ENCODE measurements at places on chromosomes 5 and 9. TPM values are rescaled to one million over a fixed set of nuclear protein-coding genes. Genes with fewer than 3 reads are reported as not detected.

GRCh38 chr5:32258424-32258823 is 54.3 kb downstream of the MTMR12 start:
- no peak overlapping the region for H3K27ac ChIP-seq
- no peak overlapping the region for H3K4me3 ChIP-seq
- no peaks in the 10 kb centered on the region for H3K4me1 ChIP-seq
- peaks cover 97% of the 10 kb centered on the region for H3K36me3 ChIP-seq
- H3K27me3 ChIP-seq, result no peaks in the 10 kb centered on the region

DNA sequence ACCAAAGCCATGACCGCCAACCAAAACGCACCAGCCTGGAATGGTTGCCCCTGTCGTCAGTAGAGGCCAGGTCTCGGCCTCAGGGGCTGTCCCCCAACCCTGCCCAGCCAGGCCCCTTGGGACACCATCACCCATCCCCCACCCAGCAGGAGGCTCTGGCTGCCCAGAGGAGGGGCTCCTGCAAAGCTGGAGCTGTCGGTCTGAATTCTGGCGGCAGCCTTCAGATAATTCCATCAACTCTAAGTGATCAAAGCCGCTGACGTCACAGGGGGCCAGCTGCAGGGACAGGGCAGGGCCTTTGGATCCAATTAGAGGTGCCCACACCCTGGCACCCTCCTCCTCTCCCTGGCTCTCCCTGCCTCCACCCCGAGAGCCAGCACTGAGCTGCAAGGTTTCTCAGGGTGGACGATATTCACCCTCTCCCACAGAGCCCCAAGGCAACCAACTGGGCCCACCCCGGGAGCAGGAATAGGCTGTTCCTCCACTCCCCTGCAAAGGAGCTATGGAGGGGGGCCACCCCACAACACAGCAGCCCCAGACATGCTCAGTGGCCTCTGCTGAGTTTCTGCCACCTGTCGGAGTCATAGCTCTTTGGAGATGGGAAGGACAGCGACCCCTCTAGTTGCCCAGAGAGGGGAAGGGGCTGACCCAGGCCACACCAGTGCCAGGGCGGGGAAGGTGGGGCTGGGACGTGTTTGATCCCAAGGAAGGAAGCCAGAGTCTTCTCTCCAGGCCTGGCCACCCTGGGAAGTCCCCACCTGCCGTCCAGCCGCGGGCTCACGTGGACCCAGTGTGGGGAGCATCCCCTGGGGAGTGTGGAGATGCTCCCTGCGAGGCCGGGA is 78.4 kb downstream of the NTNG2 start:
- H3K4me3 ChIP-seq, result no peak overlapping the region
- H3K27me3 ChIP-seq, result no peaks in the 10 kb centered on the region
- DNase-seq, result peak; percentile 50
- H3K27ac ChIP-seq, result no peak overlapping the region
- H3K36me3 ChIP-seq, result no peaks in the 10 kb centered on the region

Gene OR1J4
- not detected for total RNA-seq

Gene STKLD1
- total RNA-seq, result not detected

Gene ARAP3
- total RNA-seq, result 15.5 TPM

Gene FAM151B
- total RNA-seq, result 1.8 TPM

Data from heart left ventricle (tissue), 16 donors.